Suppressor macrophage treated with lipopolysaccharide for 1 hour (primary cell): ENCODE measurements at places on chromosomes 1 and 21.
A peak's percentile ranks its signal among the peaks of the same experiment; 100 is the strongest.

- no peak for DNase-seq
These were observed 92.8 kb upstream of the CACNA1E start for GRCh38 chr1:181390410-181391077.

DNA sequence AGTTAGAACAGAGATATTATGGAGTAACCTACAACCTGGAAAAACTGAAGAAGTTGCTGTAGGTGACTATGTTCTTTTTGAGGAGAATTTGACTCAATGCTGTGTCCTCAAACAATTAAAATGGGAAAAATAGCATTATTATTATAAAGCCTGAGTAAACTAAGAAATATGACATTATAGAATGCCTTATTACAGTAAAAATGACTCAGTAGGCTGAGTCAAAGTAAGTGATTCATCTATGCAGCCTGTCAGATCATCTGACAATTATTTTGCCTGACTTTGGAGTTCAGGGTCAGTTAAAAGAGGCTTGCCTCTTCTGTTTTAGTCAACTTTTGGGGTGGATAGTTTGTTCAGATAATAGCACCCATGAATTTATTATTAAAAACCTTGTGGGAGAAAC is 150.8 kb upstream of the PTGFR start:
- DNase-seq: no peak

DNA sequence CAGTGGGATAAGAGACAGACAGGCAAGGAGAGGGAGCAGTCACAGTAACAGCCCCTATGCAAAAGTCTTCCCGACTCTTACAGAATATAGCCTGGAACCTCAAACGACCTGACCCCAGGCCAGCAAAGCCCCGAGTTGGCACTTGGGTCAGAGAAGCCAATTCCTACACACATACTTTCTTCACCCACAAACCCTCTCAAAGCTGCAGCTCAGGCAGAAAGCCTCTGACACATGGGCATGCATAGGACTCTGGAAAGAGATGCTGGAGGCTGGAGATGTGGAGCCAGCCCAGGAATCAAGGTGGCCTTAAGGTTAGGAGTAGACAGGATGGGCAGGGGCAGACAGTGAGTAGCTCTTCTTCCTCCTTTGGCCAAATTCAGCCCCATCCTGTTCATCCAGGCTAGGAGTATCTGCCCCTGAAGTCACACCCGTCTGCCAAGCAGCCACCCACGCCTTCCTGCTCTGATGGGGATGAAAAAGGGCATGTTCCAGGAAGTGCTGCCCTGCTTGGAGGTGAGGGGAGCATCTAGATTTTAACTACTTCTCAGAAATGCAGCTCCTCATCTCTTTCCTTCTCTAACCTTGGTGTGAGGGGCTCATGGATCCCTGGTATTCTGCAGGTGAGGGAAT is 7.8 kb downstream of the SLC41A1 start:
- DNase-seq: peak; percentile 63

DNA sequence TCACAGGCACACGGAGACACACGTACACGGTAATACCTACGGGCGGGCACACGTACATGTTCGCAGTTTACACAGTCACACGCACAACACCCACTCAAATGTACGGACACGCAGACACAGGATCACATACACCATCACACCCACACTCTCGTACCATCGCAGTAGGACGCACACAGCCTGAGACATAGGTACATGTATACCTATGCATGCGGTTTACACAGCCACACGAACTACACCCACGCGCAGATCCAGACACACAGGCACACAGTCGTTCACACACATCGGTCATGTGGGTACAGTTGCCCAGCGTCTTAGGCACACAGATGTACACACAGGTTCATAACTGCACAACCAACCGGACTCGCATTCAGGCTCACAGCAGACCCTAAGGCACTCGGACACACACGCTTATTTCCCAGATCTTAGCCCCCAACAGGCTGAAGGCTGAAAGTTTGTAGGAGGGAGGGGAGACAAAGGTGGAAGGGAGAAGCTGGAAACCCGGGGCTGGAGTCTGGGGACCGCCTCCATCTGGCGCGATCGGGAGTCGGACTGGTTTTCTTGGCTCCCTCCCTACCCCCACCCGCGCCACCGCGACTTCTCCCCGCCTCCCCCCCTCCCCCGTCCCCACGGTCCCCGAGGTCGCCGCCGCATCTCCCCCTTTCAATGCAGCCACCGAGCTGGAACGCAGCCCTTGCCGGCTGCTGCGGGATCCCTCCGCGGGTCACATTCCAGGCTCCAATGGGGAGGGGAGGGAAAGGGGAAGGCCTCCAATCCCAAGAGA is 51.9 kb upstream of the SYNC start:
- DNase-seq: no peak

DNA sequence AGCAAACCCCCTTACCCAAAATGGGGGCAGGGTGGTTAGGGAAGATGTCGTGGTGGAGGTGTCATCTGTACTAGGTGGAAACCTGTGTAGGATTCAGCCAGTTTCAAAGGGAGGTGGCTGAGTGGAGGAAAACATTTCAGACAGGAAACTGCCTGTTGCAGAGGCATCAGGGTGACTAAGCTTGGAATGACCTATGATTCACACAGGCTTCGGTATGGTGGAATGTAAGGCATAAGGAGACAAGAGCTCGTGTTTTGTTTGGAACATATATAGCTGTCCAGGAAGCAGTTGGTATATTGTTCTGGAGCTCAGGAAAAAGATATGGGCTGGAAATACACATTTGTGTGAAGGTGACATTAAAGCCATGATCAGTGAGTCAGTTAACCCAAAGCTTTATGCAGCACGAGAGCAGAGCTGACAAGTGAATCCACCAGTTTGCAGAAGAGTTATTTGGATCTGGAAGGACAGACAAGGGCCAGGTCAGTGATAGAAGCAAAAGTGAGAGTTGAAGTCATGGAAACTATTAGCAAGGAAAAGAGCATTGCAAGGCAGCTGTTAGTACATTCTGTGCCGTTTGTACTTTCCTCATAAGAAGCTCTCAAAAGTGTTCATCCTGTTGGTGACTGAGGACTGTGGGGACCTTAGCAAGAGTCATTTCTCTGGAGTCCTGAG is 12.2 kb downstream of the UTP25 start:
- DNase-seq: peak; percentile 61

DNA sequence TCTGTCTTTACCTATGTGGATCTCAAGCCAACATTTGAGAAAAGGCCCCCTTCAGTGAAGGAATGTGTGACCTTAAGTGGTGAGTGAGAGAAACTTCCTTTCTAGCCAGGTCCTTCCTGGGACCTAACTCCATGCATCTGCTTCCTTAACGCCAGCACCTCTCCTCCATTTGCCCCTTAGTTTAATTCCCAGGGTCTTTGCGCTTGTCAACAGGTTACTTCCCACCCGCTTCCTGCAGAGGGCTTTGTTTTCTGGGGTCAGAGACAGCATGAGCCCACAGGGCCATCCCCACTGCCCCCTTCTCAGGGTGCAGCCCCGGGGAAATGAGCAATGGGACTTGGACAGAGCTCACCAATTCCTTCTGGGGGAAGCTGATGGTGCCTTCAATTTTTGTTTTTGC is 54.8 kb downstream of the EVA1C start:
- DNase-seq: no peak

DNA sequence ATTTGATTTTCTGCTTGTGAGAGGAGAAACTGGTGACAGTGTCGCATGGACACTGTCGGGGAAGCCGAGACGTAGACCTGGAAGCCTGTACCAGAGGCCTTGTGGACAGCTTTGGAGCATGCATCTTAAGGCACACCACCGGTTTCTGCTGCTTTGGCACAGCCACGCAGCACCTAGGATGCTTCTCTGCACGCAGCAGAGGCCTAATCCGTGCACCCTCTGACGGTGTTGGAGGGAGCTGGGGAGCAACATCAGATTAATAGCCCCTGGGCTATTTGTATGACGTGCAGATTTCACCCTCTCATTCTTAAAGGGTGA is 30.3 kb downstream of the TEX35 start:
- no peak for DNase-seq

GRCh38 chr1:164622068-164622845 is 63.3 kb downstream of the PBX1 start:
- no peak for DNase-seq

DNA sequence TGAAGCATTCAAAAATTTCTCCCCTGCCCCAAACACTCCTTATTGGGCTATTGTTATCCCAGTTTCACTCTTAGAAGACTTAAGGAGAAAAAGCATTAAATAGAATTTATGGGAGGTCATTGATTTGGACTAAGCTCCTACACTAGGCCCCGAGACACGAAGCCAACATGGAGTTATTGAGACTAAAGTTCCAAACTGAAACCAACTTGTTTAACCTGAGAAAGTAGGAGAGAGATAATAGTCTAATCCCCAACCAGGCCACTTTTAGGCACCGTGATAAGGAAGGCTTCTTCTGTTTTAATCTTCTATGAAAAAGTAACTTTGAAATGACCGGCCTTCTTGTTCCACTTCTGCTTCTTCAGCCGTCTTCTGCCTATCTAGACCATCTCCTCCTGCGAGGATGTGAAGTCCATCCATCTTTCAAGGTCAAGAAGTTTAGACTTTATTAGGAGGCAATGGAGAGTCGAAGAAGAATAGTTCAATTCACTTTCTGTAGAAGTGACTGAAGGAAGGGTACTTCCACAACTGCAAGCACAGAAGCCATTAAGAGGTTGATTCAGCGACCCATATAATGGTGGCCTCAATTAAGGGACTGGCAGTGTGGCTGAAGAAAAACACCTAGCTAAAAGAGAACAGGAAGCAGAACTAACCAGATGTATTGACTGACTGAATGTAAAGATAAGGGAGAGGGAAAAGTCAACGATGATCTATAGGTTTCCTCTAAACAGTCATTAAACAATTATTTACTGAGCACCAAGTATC is 428.8 kb downstream of the SMYD3 start:
- DNase-seq: no peak

DNA sequence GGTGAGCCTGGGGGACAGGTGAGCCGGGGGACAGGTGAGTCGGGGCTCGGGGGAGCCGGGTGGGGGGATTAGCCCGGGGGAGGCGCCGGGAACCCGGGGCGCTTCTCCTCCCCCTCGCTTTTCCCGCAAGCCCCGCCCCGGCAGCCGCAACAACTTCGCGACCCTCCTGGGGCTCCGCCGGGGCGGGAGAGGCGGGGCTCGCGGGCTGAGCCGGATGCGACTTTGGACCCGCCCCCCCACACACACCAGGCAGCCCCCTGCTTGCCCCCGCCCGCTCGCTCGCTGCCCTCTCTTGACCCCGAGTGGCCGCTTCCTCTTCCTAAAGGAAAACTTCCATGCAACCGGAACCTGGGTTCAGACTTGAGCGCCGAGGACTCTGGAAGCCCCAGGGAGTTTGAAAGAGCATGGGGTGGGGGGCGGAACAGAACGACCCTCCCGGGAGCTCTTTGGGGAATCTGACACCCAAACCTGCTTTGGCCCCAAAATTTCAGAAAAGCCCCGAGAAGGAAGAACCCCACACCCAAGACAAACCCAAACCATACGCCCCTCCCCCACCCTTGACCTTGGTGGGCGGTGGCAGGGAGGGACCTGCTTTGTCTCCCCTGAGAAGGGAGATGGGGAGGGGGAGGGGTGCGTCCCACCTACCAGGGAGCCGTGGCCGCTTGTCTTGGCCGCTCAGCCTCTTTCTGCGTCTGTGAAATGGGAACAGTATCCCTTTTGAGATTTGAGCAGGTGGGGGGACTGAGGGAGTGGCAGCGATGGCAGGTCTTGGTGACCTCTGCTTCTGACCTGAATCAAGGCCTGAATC is 550 bp downstream of the ARHGEF16 start:
- DNase-seq: peak; percentile 48

DNA sequence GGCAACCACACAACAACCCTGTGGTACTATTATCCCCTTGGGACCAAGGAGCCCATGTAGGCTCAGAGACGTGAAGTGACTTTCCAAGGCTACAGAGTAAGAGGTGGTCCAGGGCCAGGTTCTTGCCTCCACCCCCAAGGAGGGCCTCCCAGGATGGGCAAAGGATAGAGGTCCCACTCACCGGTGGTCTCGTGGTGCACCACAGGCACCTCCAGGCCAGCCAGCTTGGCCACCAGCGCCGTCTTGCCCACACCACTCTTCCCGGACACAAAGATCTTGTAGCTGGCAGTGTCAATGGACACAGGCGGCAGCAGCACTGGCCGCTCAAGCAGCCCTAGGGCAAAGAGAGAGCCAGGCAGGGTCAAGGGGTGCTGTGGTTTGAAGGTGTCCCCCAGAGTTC is 3.6 kb downstream of the CPLANE2 start:
- DNase-seq: no peak

DNA sequence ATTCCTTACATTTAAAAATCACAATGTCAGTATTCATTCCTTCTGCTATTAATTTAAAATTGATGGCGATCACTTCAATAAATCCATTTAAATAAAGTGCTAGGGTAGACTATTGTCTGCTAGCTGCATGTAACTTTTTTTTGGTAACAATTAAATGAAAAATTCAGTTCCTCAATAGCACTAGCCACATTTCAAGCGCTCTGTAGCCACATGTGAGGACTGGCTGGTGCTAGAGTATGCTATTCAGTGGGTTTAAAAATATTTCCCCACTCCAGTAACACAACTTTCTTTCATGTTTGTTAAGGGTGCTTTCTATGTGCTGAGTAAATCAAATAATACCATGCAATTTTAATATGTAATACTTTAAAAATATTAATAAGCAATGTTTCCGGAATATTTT is 108.2 kb downstream of the LTN1 start:
- DNase-seq: peak; percentile 9

DNA sequence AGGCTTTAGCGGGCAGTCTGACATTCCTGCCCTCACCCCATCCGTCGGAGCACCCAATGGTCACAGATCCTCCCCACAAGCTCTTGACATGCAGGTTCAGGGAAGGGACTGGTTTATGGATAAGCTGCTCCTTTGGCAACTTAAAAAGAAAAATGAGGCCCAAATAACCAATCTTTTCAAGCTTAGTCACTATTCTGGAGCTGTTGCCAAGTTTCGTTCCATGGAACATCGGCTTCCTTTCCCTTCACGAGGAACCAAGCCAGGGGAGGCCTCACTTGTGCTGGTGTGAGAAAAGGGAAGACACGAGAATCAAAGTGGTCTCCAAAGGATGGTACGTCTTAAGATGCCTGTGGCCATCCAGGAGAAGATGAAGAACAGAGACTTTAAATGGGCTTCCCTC is 46.1 kb upstream of the LPAR3 start:
- no peak for DNase-seq

- DNase-seq: no peak
These were observed 41.2 kb downstream of the KCNAB2 start for GRCh38 chr1:6086762-6087376.

GRCh38 chr21:38272215-38272614 is 15.4 kb downstream of the KCNJ15 start:
- no peak for DNase-seq

GRCh38 chr1:16367968-16368890 is 1.2 kb downstream of the SZRD1 start:
- peak; percentile 43 for DNase-seq

DNA sequence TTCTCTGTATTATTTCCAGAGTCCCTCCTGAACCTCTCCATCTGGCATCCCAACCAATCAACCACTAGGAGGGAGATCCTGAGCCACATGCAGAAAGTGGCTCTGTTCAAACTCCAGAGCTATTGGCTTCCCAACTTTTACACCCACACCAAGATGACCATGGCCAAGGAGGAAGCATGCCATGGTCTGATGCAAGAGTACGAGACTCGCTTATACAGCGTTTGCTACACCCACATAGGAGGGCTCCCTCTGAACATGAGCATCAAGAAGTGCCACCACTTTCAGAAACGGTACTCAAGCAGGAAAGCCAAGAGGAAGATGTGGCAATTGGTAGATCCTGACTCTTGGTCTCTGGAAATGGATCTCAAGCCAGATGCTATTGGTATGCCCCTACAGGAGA is 23.6 kb downstream of the RGSL1 start:
- DNase-seq: peak; percentile 58

GRCh38 chr1:2290595-2291510 is 62.7 kb downstream of the SKI start:
- peak; percentile 97 for DNase-seq

- DNase-seq: no peak
These were observed 7.2 kb downstream of the MTARC2 start for GRCh38 chr1:220755309-220755708.

- DNase-seq: no peak
These were observed 126.8 kb downstream of the PLXNA2 start for GRCh38 chr1:208117409-208117808.
